HuH-7 (cell line): ENCODE measurements at places on chromosomes 3 and 15.

DNA sequence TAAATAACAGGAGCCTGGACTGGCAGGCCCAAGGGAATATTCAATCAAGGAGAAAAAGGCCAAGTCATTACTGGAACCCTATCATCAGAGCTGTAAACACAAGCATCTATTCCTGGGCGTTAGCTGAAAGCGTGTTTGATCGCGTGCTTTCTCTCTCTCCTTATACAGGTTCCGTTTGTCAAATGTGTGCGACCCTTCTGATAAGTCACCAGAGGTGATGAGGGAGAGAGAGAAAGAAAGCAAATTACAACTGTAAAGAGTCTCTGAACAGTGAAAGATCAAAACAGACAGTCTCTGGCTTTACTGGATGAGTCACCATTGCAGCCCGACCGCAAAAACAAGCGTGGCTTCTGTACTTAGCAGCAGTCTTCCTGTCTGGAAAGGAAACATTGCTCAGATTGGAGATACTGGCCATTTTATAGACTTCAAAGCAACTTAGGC, 39.5 kb upstream of the TPRG1 start:
- DNase-seq: no peak

GRCh38 chr3:53813229-53813628, 33.0 kb downstream of the CHDH start:
- DNase-seq: no peak

- DNase-seq: no peak
These were observed 284.5 kb upstream of the MME start for GRCh38 chr3:154795582-154795981.

- DNase-seq: no peak
These were observed 28.9 kb downstream of the EAF1 start for GRCh38 chr3:15456321-15456720.

GRCh38 chr3:138549179-138549977, 44.7 kb downstream of the CEP70 start:
- DNase-seq: no peak

DNA sequence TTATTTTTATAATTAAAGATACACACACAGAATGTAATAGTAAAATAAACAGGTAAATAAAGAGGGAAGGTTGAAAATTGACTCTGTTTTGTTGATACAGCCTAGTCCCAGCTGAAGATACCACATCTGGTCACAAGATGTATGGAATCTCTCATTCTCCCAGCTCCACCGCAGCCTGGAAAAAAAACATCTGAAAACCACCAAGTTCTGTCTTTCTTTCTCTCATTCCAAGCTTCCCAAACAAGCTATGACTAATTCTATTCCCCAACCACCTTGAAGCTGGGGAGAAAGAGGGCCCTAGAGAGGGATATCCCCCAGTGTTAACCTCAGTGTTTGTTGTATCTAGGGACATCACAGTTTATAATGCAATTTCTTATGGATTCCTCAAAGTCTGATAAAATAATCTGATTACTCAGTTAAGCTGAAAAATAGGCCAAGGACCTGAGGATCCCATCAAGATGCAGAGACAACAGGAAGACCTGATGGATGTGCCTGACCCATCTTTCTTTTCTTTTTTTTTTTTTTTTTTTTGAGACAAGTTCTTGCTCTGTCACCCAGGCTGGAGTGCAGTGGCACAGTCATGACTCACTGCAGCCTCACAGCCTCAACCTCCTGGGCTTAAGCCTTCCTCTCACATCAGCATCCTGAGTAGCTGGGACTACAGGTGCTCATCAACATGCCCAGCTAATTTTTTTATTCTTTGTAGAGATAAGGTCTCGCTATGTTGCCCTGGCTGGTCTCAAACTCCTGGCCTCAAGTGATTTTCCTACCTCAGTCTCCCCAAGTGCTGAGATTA, 38.1 kb downstream of the SRGAP3 start:
- DNase-seq: no peak

- no peak for DNase-seq
These were observed 27.6 kb downstream of the CHST14 start for GRCh38 chr15:40498418-40498817.

- DNase-seq: no peak
These were observed 144.6 kb downstream of the MCTP2 start for GRCh38 chr15:94375997-94376396.

DNA sequence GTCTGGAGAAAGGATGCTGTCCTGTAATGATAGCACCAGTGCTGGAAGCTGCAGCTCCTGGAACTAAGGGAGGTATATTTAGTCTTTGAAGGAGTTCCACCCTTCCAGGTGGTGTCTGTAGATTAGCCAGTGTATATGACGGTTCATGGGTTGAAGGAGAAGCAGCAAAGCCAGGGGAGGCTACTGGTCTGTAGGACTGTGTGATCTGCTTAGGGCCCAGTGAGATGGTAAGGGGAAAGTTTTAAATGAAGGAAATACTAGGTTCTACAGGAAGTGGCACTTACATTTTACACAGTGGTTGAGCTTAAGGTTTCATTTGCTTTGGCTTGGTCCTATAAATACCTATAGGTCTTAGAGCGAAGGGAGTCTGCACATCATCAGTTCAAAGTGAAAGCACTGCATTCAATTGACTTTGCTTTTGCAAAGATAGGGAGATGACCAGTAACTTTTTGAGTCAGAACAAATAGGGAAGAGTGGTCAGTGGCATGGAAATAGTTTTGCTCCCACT, 5.6 kb downstream of the SLC25A38 start:
- DNase-seq: no peak

- no peak for DNase-seq
These were observed 30.4 kb upstream of the RBP2 start for GRCh38 chr3:139506766-139507165.

DNA sequence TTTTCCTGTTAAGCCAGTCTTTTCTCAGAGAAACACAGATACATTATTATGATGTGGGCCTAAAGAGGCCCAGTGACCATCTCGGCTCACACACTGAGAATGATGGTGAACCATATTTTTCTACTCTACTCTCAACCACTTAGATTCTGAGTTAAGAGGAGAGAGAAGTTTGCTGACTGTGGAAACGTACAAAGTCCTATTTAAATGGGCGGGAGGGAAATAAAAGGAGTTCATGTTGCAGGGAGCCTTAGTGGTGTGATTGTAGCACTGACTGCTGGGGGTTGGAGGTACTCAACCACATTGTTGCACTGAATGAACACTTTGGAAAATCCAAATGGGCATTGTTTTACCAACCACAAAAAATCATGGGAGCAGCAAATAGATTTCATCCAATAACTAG, 51.0 kb downstream of the ATP8B4 start:
- DNase-seq: peak; percentile 11

- no peak for DNase-seq
These were observed 35.2 kb downstream of the PARP15 start for GRCh38 chr3:122612696-122613095.

DNA sequence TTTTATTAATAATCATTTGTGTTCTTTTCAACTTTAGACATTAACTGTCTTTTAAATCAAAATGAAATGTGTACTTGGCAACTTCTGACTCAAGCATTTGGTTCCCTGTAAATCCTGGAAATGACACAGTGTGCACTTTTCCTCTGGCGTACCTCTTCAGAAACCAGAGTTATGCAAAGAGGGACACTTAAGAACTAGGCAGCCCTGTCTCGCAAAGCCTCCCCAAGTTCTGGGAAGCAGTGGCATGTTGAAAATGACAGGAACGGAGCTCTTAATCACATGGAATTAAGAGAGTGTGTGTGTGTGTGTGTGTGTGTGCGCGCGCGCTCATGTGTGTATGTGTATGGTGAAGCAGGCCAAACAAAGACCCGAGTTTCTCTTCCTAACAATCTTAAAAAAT, 707.4 kb downstream of the MECOM start:
- no peak for DNase-seq

GRCh38 chr15:60563539-60564404, 84.8 kb upstream of the ICE2 start:
- no peak for DNase-seq

DNA sequence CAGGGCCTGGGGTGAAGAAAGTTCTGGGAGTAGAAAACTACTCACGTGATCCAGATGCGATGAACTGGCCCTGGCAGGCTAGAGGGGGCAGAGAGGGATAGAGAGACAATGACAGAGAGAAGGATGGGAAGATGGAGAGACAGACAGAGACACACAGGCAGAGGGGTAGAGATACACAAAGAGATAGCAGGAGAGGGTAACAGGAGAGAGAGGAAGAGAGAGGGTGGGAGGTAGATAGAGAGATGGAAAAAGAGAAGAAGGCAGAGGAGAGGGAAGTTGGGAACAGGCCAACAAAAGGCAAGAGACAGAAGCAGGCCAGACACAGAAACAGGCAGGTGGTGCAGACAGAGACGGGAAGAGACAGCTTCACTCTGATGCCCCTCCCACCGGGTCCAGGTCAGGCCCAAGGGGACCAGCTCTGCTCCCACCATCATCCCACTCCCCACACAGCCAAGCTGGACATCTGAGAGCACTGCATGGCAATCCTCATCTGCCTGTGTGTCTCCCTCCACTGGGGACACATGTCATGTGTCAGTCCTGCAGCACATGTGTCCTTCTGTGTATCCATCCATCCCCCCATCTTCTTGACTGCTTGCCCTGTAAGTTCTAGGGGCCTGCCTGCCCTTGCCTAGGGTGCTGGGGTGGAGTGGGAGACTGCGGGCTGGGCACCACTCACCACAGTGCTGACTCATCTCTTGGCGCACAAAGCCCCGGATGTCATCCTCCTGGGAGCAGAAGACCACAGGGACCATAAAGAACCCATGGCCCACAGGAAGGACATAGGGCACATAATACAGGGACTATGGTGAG, 2.2 kb upstream of the UCN2 start:
- DNase-seq: no peak

- no peak for DNase-seq
These were observed 136.5 kb upstream of the RASGRP1 start for GRCh38 chr15:38701149-38701548.

GRCh38 chr3:98890181-98890835, 11.2 kb downstream of the DCBLD2 start:
- DNase-seq: no peak

- no peak for DNase-seq
These were observed 156.7 kb downstream of the TJP1 start for GRCh38 chr15:29665444-29666003.

DNA sequence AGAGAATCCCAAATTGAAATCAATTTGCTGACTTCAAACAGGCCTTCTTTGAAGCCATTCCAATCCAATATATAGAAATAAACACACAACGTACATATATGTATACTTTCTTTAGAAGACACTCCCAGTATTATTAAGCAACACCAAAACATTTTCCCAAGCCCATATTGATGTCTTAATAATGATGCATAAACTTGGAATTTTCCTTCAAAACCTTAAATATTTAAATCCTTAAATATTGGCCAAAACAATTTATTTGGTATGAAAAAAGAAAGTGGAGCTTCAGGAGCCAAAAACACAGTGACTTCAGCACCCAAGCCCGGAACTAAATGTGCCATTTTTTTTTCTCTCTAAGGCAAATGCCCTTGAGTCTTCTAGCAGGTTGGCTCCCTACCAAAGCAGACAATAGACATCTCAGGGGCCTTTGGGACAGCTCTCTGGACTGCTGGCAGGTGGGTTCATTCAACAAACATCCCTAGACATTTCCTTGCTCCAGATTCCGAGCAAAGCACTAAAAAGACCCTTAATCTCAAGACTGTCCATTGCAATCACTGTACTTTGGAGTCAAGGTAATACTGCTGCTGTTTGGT, 384.7 kb downstream of the NTRK3 start:
- no peak for DNase-seq

- DNase-seq: no peak
These were observed 767 bp downstream of the WDR48 start for GRCh38 chr3:39052583-39052982.

DNA sequence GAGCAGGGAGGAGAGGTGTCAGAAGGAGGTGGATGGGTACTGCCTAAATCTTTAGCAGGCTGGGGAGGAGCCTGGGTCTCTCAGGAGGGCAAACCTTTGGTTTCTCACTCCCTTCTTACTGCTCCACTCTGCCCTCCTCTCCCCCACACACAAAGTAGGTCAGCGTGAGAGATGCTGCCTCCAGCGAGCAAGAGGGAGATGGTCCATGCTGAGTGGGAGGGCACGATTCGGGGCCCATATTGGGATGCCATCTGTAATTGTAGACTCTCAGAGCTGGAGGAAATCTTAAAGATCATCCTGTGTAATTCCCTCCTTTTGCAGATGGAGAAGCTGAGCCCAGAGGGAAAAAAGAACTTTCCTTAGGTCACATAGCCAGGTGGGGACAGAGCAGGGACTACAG, 34.2 kb upstream of the SYN2 start:
- no peak for DNase-seq

DNA sequence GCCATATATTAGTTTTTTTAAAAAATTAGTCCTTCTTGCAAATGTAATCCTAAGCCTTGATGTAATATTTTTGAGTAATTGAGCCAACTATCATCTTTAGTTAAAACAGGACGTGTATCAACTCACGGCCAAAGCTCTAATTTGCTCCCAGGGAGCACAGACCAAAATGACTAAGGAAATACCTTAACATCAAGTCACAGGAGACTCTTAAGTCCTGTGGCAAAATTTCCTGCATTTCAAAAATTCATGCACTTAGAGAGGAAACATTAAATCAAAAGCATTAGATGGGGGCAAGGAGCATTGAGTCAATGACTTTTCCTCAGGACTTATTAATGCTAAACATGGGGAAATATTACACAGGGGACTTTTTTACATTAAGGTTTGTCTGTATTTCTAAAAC, 276.0 kb downstream of the MFSD1 start:
- DNase-seq: no peak

DNA sequence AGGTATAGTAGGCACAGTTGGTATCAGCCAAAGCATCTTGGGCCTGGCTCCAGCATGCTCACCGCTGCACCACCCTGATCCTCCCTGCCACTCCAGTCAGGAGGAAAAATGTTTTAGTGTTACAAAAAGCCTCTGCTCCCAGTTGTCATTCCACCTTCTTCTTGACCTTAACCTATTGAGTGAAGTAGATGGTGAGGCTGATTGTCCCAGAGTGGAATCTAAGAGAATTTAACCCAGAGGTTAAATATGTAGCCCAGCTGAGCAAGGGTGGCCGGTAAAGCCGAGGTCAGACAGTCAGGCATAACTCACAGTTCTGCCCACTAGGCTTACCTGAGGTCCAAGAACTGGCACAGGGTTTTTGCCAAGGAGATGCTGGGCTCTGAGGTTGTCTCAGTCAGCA, 30.7 kb upstream of the TNIK start:
- DNase-seq: no peak

DNA sequence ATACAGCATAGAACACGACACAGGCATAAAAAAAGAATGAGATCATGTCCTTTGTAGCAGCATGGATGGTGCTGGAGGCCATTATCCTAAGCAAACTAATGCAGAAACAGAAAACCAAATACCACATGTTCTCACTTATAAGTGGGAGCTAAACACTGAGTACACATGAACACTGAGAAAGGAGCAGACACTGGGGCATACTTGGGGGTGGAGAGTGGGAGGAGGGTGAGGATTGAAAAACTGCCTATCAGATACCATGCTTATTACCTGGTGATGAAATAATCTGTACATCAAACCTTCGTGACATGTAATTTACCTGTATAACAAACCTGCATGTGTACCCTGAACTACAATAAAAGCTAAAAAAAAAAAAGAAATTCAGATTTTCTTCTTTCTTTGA, 100.4 kb downstream of the PPM1L start:
- DNase-seq: no peak

DNA sequence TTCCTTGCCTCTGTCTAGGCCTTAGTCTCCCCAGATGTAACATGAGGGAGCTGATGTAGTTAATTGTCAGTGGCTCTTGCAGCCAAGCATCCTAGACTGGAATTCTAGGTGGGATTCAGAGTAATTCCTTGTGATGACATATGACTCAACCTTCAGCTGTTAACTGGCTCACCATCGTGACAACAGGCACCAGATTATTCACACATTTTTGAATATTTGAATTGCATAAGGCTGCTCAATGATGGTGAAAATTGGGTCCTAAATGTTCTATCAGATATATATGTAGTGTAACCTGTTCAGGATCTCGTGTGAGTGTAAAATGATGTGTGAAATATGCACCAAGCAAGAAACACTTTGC, 405.1 kb downstream of the LPP start:
- no peak for DNase-seq
